Sciatic nerve (tissue), 2 donors: ENCODE measurements at places on chromosomes 11 and 22.
A peak's percentile ranks its signal among the peaks of the same experiment; 100 is the strongest.

- no peak for DNase-seq
Observed at GRCh38 chr11:122578171-122578825, 77.2 kb upstream of the UBASH3B start.

- no peak for DNase-seq
Observed at GRCh38 chr11:109590782-109591181, 168.8 kb downstream of the C11orf87 start.

- DNase-seq = peak; percentile 72
Observed at GRCh38 chr22:45164270-45165088, 754 bp downstream of the NUP50 start.

- DNase-seq = peak; percentile 27
Observed at GRCh38 chr11:17736930-17737817, 2.6 kb downstream of the KCNC1 start.

DNA sequence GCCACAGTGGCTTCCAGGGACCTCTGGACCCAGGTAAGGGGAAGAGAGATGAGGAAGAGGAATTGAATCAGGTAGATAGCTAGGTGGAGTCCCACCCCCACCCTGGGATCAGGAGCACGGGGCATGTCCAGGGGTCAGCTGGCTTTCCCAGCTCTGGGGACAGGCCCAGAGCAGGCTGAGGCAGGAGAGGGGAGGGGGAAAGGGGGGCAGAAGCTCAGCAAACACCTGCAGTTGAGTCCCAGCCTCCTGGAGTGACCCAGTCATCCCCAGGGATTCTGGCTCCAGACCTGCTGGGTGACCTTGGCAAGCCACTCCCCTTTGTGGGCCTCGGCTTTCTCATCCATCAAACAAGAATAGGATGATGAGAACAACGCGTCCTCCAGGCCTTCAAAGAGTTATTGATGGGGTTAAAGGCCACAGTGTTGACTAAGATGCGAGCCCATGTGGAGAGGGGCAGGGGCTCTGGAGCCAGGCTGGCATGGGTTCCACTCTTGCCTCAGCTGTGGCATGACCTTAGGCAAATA is 16.0 kb downstream of the STARD10 start:
- no peak for DNase-seq

DNA sequence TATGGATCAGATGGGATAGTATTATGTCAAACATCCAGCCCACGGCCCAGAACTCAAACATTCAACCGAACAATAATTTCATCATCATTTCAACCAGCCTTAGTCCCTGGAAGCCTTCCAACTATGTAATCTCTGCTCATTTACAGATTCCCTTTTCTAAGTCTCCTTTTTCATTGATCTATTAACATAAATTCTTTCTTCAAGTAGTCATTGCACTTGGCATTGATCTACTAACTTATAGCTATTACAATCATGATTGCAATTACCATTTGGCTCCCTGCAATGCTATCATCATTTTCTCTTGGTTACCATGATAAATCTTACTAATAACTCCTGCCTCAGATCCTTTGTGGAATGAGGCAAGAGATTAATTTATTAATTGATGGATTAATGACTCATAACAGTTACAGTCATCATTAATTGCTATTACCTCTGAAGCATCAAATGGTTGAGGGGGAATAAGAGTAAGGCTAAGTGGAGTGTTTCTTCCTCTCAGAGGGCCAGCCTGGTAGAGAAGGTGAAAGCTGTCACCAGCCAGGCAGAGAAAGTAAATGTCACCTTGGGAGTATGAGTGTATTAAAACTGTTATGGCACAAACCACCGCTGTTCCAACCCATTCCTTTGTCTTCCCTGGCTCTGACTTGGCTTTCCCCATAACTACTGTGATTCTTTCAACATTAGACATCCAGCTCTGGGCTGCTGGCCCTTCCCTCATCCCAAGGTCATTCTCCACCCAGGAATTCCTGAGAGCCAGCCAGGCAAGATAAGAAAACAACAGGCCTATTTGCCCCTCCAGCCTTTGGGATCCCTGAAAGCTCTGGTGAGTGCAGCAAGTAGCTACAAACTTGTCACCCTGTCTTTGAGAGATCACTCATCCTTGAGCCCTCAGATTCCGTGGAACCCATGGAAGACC is 174.7 kb downstream of the RRAS2 start:
- DNase-seq = no peak

DNA sequence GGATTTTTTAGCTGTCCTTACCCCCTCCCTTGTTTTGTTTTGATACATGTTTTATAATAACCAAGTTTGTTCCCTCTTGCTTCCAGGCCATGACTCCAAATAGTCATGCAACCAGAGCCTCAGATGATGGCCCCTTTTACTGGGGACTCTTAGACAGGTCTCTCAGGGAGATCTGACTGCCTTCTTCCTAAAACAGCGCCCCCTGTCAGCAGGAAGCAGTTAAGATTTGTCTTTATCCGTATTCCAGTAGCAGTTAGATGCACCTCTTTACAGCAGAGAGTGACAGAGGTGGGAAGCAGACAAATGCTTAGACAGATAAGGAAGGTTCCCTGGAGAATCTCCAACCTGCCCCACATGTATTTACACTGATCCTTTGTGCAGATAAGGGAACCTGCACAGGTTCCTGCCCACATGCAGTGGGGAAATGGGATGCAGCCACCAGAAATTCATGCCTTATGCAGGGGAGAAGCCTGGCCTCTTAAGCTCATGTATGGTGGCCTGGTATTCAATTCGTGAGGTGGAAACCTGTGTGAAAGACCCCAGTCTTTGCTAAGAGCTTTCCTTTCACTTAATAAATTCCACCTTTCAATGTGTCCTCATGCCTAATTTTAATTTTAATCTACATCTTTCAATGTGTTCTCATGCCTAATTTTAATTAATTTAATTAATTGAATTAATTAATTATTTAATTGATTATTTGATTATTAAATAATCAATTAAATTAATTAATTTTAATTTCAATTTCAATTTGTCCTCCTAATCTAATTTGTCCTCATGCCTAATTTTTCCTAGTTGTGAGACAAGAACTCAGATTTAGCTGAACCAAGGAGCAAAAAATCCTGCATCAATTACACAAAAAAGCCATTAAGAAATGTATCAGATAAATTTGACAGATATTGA is 11.5 kb upstream of the GLYAT start:
- no peak for DNase-seq

DNA sequence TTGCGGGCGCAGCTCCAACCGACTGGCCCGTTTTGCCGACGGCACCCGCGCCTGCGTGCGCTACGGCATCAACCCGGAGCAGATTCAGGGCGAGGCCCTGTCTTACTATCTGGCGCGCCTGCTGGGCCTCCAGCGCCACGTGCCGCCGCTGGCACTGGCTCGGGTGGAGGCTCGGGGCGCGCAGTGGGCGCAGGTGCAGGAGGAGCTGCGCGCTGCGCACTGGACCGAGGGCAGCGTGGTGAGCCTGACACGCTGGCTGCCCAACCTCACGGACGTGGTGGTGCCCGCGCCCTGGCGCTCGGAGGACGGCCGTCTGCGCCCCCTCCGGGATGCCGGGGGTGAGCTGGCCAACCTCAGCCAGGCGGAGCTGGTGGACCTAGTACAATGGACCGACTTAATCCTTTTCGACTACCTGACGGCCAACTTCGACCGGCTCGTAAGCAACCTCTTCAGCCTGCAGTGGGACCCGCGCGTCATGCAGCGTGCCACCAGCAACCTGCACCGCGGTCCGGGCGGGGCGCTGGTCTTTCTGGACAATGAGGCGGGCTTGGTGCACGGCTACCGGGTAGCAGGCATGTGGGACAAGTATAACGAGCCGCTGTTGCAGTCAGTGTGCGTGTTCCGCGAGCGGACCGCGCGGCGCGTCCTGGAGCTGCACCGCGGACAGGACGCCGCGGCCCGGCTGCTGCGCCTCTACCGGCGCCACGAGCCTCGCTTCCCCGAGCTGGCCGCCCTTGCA is 1.0 kb downstream of the FJX1 start:
- peak; percentile 61 for DNase-seq

GRCh38 chr22:41998361-41999261 is at the start of gene WBP2NL:
TSS of gene WBP2NL (plus strand) at chr22:41998788. CDS start at chr22:41998819, 31 bp downstream.
- peak; percentile 92 for DNase-seq

DNA sequence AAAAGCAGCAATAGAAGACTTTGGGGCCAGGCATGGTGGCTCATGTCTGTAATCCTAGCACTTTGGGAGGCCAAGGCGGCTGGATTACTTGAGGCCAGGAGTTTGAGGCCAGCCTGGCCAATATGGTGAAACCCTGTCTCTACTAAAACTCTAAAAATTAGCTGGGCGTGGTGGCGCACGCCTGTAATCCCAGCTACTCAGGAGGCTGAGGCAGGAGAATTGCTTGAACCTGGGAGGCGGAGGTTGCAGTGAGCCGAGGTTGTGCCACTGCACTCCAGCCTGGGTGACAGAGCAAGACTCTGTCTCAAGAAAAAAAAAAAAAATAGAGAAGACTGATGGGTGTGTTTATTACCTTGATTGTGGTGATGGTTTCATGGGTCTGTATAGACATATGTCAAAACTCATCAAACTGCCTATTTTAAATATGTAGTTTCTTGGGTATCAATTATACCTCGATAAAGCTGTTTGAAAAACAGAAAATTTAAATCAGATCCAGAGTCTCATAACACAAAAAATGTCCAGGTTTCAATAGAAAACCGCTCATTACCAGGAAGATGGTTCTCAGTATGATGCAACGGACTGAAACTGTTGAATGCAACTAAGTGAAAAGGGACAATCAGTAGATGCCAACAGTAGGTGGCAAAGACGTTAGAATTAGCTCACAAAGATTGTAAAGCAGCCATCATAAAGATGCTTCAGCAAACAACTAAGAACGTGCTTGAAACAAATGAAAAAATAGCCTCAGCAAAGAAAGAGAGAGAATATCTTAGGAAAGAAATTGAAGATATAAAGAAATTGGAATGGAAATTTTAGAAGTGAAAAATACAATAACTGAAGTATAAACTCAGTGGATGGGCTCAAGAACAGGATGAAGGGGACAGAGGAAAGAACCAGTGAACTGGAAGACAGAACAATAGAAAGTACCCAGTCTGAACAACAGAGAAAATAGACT is 33.1 kb upstream of the SEPTIN5 start:
- no peak for DNase-seq

DNA sequence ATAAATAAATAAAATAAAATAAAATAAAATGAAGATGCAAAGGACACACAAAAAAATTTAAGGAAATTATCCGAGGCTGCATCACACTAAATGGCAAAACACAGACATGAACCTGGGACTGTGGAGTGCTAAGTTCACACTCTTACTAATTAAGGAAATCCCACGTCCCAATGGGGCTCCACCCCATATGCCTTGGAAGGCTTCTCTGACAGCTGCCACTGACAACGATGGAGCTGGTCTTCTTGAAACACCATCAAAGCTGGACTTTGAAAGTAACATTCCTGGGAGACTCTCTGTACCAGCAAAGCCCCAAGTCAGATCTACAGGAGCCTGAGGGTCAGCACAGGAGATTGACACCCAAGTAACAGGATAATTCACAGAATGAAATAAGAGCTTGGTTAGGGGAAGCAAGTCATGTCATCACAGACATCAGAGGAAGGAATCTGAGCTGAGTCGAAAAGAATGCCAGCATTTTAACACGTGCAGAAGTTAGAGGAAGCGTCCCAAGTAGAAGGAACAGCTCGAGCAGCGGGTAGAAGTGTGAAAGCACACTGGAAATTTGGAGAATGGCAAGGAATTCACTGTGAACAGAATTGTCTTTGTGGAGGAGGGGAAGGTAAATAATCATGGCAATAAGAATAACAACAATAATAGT is 13.8 kb downstream of the TPST2 start:
- no peak for DNase-seq

DNA sequence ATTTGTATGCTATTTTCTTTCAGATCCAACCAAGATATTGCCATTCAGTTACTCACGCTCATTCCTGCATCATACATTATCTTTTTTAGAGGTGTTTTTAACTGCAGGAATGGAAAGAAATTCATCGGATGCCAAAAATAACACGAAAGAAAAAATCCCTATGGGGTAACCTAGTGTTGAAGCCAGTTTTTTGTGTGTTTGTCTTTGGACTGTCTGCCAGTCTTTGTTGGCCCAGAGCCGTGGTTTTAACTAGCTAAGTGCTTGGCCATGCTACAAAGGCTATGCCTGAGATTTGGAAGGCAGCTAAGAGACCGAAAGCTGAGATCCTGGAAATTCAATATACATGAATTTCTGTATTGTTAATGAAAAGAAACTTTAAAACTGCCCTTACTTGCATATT is 309.8 kb upstream of the CNTN5 start:
- no peak for DNase-seq

- no peak for DNase-seq
Observed at GRCh38 chr11:4560467-4560866, 15.5 kb downstream of the OR52M1 start.

DNA sequence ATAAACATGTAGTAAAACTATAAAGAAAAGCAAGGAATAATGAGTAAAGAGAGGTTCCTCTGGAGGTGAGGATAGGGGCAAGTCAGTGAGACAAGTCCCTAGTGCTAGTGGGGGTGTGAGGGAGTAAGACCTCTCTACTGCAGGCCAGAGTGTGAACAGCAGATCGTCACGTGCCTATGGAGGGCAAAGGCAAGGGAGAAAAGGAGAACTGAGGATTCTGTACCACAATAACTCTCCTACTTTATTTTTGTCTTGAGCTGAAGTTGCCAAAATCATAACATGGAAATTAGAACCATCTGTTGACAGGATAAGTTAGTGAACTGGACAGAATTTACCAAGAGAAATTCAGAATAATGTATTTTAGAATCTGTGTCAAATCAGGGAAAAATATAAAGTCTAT is 77.6 kb downstream of the ENTHD1 start:
- no peak for DNase-seq

DNA sequence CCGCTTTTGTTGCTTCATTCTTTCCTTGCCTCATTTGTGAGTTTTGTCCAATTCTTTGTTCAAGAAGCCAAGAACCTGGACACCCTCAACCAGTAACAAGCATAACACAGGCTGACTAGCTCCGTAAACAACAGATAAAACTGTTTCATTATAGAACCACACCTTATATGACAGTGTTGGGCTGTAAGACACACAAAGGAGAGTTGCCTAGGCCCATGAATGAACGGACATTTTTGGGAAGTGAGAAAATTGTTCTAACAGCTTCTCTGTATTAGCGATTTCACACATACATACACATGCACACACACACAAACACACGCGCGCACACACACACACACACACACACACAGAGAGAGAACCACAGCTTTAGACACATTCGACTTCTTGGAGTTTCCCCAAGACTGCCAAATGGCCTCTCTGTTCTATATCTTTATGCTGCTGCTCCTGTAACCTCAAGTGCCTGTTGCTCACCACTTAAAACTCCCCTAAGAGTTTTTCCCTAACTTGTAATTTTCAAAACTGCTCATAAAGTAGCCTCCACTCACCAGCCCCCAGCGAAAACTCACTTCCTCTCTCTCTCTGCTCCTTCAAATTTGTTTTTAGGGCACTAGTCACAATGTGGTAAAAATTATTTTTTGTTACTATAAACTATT is 35.9 kb downstream of the CTSC start:
- DNase-seq = no peak

- peak; percentile 73 for DNase-seq
Observed at GRCh38 chr11:19316434-19316833, 75.7 kb upstream of the E2F8 start.

GRCh38 chr11:76209973-76210930 is 4.0 kb upstream of the WNT11 start:
- peak; percentile 87 for DNase-seq

DNA sequence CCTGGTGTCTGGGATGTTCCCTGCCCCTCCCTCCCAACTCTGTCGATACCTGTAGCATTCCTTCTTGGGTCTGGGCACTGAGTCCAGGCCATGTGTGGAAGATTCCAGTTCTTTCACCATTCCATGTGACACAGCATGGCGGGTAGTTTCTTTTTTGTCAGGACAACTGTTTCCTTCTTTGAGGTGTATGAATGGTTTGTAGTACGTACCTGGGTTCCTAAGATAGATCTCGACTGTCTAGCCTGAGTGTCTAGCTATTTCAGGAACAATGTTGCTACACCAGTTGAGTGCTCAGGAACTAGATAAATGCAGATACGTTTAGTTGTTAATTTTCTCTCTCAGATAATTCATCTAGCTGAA is 43.3 kb downstream of the TNRC6B start:
- DNase-seq = no peak
